ENCODE measurements at places on chromosomes 7 and 10.

GRCh38 chr7:143458263-143458662 is 15.0 kb downstream of the TAS2R60 start:
- peak; percentile 70 for DNase-seq

- DNase-seq, result no peak
Measured at GRCh38 chr7:155260498-155260872, 37.2 kb upstream of the INSIG1 start.

DNA sequence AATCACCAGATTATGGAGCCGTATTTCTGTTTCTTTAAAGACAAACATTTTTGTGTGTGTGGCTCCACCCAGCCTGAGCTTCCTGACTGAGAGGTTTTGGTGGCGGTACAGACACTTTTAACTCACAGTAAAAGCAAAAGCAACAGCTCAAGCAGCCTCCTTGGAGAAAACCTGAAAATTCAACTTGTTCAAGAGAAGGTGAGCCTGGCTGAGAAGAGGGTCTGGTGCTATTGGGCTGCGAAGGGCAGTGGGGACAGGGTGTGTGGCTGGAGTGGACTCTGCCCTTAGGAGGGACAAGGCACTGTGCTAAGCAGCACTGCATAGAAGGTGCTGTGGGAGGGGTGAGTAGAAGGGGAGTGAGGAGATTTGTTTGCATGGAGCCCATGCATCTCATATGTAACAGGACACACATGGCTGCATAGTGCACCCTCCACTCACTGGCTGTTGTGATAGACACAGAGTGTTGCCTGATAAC is at the start of gene GIMAP7:
TSS of gene GIMAP7 (plus strand) at position 125 of the 475 bp plus-strand sequence. CDS start 5,103 bp downstream, outside the sequence.
- no peak for DNase-seq

DNA sequence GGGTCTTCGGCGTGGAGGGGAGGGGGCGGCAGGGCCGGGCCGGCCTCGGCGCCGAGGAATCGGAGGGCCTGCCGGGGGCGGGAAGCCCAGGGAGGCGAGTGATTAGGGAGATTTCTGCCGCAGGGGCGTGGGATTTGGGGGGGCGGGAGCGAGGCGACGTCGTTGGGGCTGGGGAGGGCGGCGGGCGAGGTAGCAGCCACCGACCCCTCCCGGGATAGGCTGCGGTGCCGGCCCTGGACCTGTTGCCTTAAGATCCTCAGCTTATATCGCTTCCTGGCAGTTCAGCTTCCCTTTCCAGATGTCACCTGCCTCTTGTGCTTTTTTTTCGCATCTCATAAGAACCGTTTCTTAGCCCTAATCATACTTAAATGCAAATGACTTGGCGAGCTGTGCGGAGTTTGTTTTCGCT is 655 bp downstream of the LMTK2 start:
- no peak for DNase-seq

DNA sequence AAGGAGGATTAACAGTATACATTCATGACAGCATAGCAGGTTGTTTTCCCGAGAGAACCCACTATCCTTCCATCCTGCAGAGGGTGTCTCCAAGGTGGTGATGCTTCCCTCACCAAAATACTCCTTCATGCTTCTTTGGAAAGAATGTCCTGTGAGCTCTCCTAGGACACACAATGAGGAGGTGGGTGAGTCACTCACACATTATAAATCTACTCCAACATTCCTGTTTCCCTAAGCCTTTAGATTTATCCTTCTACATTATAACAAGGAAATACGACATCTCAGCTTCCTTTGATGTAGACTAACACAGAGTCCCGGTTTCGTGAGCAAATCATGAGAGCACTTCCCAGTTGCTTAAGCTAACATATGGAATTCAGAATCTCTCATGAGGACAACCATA is 689.7 kb upstream of the CELF2 start:
- no peak for DNase-seq

- no peak for DNase-seq
Measured at GRCh38 chr7:31919678-31920369, 150.4 kb downstream of the PDE1C start.

DNA sequence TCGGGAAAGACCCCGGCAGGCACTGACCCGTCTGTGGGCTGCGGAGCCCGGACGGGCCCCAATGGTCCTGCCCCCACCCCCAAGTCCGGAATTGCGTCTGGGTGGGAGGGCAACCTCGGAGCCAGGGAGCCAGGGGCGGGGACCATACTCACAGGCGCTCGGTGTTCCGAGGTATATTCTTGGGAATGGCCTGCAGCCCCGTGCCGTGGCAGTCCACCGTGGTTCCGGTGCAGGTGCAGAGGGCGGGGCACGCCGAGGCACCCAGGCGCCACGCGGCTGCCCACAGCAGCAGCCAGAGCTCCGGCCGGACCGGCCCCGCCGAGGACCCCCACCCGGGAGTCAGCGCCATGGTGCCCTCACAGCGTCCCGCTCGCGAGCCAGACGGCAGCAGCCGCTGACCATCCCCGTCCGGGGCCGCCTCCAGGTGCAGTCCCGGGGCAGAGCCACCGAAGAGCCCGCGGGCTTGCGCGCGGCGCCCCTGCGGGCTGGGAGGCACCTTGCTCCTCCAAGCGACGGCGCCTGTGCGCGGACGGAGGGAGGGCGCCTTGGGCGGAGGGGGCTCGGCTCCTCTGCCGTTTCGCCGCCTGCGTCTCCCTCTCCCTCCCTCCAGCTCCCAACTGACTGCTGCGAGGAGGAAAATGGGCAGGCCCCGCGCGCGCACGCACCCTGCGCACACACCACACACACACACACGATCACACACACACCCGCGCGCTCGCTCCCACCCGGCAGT is at the start of gene SLIT1:
TSS of gene SLIT1 (minus strand) at position 634 of the 733 bp plus-strand sequence. CDS start at position 349, 285 bp downstream.
- DNase-seq, result no peak

GRCh38 chr7:109663806-109664205 is 1094.1 kb downstream of the DNAJB9 start:
- no peak for DNase-seq

GRCh38 chr7:135743907-135744731 is 4.5 kb downstream of the FAM180A start:
- peak; percentile 83 for DNase-seq

All from stromal cell of bone marrow (primary cell).